ENCODE measurements at places on chromosomes 3 and 15.

GRCh38 chr3:27914199-27914598, 192.1 kb upstream of the EOMES start:
- no peak for DNase-seq

DNA sequence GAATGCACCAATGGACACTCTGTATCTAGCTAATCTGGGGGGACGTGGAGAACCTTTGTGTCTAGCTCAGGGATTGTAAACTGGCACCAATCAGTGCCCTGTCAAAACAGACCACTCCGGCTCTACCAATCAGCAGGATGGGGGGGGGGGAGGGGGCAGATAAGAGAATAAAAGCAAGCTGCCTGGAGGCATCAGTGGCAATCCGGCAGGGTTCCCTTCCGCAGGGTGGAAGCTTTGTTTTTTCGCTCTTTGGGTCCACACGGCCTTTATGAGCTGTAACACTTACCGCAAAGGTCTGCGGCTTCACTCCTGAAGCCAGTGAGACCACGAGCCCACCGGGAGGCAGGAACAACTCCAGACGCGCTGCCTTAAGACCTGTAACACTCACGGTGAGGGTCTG, 827.1 kb downstream of the PLOD2 start:
- no peak for DNase-seq

DNA sequence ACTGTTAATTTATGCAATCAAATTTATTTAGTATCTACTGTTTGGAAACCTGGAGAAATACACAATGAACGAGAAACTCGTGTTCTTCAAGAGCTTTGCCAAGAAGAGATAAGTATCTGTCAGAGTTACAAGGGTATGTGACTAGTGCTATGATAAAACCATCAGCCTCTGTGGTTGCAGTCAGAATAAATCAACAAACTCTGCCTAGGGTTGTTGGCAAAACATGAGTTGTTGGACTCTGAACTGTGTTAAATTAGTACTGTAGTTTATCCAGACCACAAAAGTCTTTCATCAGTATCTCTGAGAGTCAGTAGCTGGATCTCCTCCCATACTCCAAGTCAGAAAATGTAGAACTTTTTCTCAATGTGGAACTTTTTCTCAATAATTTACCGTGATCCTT, 918.4 kb downstream of the NAALADL2 start:
- DNase-seq = no peak

DNA sequence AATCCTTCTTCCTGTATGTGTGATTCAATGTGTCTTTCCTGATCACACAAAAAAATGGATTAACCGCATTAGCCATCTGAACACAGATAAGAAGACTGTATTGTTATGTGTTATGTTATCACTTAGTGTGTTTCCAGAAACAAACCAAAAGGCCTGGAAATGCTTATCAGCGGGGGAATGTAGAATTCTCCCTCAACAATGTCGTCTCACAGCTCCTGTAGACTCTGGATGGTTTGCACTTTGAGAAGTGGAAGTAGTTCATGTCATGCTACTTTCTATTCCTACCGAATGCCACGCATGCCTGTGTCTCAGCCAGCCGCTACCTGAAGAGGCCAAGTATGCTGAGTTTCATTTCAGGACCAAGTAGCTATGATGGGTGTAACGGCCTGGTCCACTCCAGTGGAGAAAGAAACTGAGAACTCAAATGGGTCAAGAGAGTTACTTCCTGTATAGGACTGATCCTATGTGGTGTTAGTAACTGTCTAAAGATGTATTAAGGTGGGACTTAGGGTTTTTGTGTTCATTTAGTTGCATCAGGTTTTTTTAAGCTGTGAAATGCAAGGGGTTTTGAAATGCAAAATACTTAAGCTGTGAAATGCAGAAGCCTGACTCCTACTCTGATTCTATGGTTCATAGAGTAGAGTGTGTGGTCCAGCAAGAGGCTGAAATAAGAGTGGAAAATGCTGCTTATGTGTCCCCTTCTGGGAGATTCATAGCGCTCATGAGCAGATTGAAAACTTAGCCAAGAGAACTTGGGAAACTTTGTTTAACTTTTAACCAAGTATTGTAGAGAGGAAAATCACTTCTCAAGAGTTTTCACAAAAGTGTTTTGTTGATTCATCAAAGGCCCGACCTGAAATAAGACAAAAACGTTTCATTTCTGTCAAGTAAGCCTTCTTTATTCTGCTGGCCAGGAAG, 118.5 kb upstream of the LMOD3 start:
- no peak for DNase-seq
